ENCODE measurements at places on chromosomes 6 and 20.

DNA sequence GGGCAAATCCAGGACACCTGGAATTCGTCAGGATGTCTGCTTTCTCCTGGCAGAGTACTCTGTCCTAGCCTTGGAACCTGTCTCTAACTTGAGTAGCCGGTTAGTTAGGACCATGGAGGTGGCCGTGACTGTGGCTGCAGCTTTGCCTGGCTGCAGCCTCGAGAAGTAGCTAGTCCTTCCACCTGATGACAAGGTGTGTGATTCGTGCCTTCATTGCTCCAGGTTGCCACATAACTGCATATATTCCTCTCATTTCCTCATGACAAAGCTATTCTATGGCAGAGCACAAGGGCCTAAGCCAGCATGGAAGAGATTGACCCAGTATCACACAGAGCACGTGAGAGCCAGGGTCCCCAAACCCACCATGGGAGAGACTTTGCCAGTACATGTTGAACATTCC lies 39.8 kb upstream of the KIF25 start:
- no peak for DNase-seq

- DNase-seq: no peak
Measured at GRCh38 chr6:166553563-166554271, 32.8 kb downstream of the RAMACL start.

- DNase-seq: no peak
Measured at GRCh38 chr6:11632795-11633511, 95.4 kb downstream of the TMEM170B start.

DNA sequence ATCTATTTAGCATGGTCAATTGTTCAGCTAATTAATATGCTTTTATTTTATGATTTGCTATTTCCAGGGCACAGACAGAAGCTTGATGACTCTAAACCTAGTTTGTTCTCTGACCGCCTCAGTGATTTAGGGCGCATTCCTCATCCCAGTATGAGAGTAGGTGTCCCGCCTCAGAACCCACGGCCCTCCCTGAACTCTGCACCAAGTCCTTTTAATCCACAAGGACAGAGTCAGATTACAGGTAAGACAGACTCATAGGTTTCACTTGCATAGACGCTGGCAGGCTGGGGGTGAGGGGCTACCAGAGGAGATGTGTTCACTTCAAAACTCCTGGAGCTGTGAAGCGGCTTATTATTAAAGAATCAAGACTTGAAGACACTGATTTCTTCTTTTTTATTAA lies 114.1 kb upstream of the SUPT3H start:
- no peak for DNase-seq

DNA sequence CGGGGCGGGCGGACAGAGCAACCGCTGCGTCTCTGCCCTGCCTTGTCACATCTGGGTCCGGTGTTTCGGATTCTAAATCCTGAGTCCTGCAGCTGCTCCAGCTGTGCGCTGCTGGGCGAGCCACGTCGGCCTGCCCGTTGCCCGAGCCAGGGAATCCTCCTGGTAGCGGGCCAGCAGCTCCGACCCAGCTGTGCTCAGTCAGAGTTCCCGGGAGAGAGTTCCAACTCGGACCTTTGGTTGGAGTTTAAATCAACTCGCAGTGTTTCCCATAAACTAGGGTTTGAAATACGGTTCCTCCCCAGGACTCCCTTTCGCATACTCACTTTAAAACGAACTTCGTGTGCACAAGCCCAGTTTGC lies 315 bp upstream of the PDE10A start:
- no peak for DNase-seq

GRCh38 chr6:154154389-154154967 lies 115.4 kb downstream of the OPRM1 start:
- peak; percentile 72 for DNase-seq

GRCh38 chr6:46756469-46757213 lies 9.9 kb downstream of the ANKRD66 start:
- no peak for DNase-seq

GRCh38 chr20:62834967-62835730 lies 18.3 kb downstream of the COL9A3 start:
- DNase-seq: no peak

GRCh38 chr20:53395188-53395923 lies 198.3 kb downstream of the ZNF217 start:
- DNase-seq: no peak

- no peak for DNase-seq
Measured at GRCh38 chr6:125831659-125832058, 40.9 kb downstream of the NCOA7 start.

- no peak for DNase-seq
Measured at GRCh38 chr6:25320459-25320858, 41.3 kb downstream of the CARMIL1 start.

GRCh38 chr6:166775180-166775922 lies 148.3 kb upstream of the RPS6KA2 start:
- DNase-seq: peak; percentile 76

GRCh38 chr6:10033223-10033829 lies 381.5 kb downstream of the TFAP2A start:
- DNase-seq: no peak

DNA sequence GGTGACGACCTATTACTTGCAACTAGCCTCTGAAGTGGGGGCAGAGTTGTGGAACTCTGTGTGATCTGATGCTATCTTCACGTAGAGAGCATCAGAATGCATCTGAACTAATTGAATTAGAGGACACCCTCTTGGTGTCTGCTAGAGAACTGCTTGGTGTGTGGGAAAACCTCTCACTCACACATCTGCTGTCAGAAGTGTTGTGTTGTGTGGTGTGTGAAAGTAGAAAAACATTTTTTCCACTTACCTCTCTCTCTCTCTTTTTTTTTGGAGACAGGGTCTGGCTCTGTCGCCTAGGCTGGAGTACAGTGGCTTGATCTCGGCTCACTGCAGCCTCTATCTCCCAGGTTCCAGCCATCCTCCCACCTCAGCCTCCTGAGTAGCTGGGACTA lies 90.0 kb downstream of the CHMP4B start:
- no peak for DNase-seq

DNA sequence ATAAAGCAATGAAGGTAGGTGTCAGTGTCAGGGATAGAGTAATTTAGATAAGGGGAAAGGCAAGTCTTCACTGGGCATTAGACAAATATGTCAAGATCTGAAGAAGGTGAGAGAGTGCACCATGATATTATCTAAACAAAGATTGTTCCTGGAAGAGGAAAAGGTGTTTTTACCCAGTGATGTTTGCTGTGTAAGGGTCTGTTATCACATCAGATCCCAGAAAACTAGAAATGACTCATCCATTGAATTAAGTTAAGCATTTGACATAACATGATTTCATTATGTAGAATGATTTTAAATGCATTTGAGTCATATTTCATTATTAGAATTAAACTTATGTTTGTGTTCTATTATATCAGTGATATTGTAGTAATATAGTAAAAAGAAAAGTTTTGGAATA lies 1279.5 kb upstream of the CITED2 start:
- no peak for DNase-seq

GRCh38 chr6:99119109-99120031 lies 171.6 kb upstream of the FBXL4 start:
- DNase-seq: peak; percentile 52

GRCh38 chr20:10540636-10541493 lies 105.8 kb downstream of the SLX4IP start:
- DNase-seq: peak; percentile 9

- no peak for DNase-seq
Measured at GRCh38 chr6:85130743-85131142, 319.1 kb upstream of the NT5E start.

DNA sequence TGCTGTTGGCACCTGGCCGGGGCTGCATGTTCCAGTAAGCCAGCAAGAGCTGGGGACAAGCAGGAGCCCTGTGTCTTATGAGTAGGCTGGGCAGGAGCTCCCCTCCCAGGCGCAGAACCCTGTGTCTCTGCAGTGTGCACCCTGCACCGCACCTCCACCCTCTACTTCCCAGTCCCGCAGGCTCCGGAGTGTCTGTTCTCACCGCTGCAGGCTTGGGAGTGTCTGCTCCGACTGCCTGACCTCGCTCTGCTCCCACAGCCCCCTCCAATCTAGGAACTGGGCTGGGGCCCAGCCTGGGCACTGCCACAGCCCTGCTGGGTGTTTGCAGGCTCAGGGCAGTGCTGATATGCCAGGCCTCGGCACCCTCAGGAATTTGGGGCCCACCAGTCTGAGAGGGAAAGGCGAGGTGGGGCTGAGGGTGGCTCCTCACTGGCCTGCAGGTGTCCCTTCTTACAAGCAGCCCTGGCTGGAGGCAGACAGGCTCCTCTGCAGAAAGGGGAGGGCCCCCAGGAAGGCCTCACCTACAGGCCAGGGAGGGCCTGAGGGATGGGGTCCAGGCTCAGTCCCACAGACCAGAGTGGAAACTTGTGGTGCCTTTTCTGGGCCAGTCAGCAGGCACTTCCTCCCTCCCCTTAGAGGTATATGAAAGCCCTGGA lies 871.6 kb upstream of the GJE1 start:
- DNase-seq: no peak

DNA sequence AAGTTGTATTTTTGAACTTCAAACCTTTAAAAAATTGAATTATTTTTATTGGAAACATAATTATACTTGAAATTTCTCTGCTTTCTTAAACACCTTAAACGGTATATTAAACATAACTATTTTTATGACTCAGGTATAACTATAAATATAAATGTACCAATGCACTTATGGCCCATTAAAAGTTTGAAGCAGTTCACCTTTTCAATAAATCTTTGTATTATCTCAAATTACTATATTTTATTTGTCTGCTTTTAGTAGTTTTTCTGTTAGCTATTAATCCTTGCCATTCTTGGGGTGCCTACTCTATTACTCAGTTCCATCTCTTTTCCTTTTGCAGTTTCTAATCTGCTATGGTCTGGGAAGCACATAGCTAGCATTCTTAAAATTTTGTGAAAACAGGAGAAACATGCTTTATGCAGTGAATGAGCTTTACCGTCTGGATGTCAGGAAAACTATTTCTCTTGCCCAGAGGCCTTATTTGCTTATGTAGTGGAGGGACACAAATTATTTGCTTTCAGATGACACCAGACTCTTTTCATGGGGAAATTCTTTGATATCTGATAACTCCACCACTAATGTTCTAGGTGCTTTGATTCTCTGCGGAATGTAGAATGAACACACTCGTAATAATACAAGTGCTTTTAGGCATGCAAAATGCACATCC lies 378.9 kb upstream of the CITED2 start:
- no peak for DNase-seq

- DNase-seq: no peak
Measured at GRCh38 chr20:51553897-51554486, 11.5 kb upstream of the NFATC2 start.

GRCh38 chr6:83270971-83271719 lies 78.0 kb downstream of the RWDD2A start:
- no peak for DNase-seq

GRCh38 chr6:135311446-135312200 lies 130.5 kb downstream of the MYB start:
- no peak for DNase-seq

DNA sequence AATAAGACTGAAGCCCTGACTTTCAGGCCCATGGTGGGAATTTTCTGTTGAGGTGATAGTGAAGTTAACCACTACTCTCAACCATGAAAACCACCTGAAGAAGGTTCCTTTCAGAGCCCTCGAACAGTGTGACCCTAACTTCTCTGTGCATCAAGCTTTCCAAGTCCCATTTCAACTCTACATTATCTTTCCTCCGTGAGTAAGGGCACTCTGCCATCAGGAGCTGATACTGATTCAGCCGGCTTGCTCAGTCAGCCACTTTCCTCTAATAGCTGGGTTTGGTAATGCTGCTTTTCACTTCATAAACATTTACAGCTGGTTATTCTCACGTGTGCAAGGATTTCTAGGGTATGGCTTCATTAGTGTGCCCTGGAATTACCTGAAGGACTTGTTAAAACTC lies 10.7 kb upstream of the SLA2 start:
- DNase-seq: no peak

DNA sequence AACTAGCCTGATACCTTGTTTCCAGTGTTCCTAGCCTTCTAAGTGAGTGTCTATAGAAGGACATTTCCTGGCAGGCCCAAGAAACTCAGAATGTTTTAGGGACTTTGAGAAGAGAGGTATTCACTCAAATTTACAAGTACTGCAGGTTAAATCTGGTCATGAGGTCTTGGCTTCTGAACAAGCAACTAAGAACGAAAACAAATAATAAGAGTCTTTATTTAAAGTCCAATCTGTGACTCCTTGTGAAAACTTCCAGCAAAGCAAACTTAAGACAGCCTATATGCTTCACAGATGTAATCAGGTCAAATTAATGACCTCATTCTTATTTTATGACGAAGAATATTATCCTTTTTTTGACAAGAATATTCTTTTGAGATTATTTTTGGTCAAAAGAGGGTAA lies 79.4 kb upstream of the PRSS16 start:
- DNase-seq: no peak

DNA sequence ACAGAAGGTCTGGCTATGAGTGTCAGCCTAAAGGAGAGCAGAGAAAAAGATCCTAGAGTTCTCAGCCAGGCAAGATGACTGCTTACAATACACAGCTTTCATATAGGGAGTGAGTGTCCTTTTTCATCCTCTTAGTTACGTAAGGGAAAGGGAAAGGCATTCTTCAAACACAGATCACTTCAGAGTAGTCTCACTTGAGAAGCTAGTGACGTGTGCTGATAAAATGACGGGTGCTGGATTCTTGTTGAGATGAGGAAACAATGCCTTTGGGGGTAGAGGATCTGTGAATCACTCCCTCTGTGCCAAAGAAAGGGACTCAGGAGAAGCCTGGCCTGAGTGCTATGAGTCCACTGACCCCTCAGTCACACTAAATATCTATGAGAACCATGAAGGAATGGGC lies 117.3 kb downstream of the QRSL1 start:
- no peak for DNase-seq

GRCh38 chr20:62804627-62805154 lies at the start of gene OGFR:
TSS of gene OGFR (plus strand) at chr20:62804835. CDS start at chr20:62804860, 25 bp downstream.
- DNase-seq: peak; percentile 60

- DNase-seq: no peak
Measured at GRCh38 chr6:132683543-132683942, 24.6 kb upstream of the TAAR1 start.

DNA sequence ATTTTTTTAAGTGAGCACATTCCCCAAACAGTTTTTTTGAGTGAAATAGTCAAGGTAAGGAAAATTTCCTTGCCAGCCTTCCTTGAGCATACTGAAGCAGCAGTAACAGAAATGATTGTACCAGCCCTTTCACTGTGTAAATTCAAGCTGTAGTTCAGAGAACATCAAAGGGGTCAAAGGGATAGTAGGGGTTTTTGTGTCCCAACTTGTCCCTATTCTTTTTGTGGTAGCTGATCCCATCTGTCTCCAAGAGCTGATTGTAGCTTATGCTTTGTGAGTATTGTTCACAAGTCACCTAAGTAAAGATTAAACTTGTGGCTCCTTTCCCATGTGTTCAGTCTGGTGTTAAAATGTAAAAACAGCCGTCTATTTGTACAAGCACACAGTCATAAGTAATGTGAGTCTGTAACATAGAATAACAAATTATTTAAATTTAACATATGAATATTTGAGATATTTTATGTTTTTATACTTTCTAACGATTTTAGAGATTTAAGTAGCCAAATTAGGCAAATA lies 185.0 kb downstream of the CENPW start:
- no peak for DNase-seq

Measured in CD4-positive, alpha-beta T cell treated with Interleukin-4 for 4 hours (primary cell).